ENCODE measurements at places on chromosomes 7 and 10. TPM values are rescaled to one million over a fixed set of nuclear protein-coding genes. Genes with fewer than 3 reads are reported as not detected.

The ADAM22 gene
- polyA plus RNA-seq = 4.8 TPM

The NUDT13 gene
- polyA plus RNA-seq = 6.0 TPM

The ZNF488 gene
- 0.59 TPM for polyA plus RNA-seq

The ASB10 gene
- polyA plus RNA-seq = not detected

The CLCN1 gene
- 0.12 TPM for polyA plus RNA-seq

The ITIH5 gene
- polyA plus RNA-seq = 0.05 TPM

GRCh38 chr10:51846856-51847506, 147.6 kb upstream of the CSTF2T start:
- H3K4me1 ChIP-seq = no peaks in the 10 kb centered on the region
- no peak for DNase-seq

Data from SK-N-SH (cell line).